ENCODE measurements at places on chromosomes 7 and 10. TPM values are rescaled to one million over a fixed set of nuclear protein-coding genes. Genes with fewer than 3 reads are reported as not detected.

Gene LIPJ
- 0.29 TPM for total RNA-seq

Gene SPAG6
- 6.6 TPM for total RNA-seq

Gene TRAPPC14
- 35.2 TPM for total RNA-seq

Gene ASAH2
- 5.4 TPM for total RNA-seq

DNA sequence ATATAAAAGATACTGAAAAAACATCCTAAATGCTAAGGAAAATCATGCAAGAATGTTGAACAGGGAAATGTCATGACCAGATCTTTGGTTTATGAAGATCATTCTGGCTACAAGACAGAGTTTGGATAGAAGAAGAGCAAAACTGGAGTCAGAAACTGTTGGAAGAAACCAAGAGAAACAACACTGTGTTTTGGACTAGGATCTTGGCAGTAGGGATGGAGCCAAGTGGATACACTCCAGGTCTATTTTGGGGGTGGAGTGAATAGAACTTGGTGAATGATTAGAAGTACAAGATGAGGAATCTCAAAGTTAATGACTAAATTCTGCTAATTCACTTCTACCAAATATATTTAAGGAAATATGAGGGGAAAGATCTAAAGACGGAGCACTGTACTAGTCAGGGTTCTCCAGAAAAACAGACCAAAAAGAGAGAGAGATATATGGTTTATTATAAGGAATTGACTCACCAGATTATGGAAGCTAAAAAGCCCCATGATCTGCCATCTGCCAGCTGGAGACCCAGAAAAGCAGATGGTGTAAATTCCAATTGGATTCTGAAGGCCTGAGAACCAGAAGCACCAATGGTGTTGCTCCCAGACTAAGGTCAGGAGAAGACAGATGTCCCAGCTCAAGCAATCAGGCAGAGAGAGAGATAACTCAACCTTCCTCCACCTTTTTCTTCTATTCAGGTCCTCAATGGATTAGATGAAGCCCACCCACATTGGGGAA, 254.9 kb downstream of the TRIL start:
- peaks cover 30% of the 10 kb centered on the region for H3K4me1 ChIP-seq
- DNase-seq: no peak
- H3K27me3 ChIP-seq: peaks cover 23% of the 10 kb centered on the region
- H3K27ac ChIP-seq: no peak overlapping the region

GRCh38 chr10:91415816-91416215, 5.7 kb downstream of the HECTD2 start:
- no peak overlapping the region for H3K4me3 ChIP-seq
- DNase-seq: no peak
- H3K27me3 ChIP-seq: no peaks in the 10 kb centered on the region

GRCh38 chr7:133955208-133955607, 171.9 kb upstream of the LRGUK start:
- H3K36me3 ChIP-seq: peaks cover 8% of the 10 kb centered on the region
- H3K4me3 ChIP-seq: no peak overlapping the region
- no peak overlapping the region for H3K27ac ChIP-seq
- no peaks in the 10 kb centered on the region for H3K27me3 ChIP-seq
- no peak for DNase-seq

GRCh38 chr10:91460681-91461080, 50.5 kb downstream of the HECTD2 start:
- no peak overlapping the region for H3K27ac ChIP-seq
- H3K27me3 ChIP-seq: no peaks in the 10 kb centered on the region
- DNase-seq: no peak
- H3K4me1 ChIP-seq: no peaks in the 10 kb centered on the region
